Esophagus squamous epithelium (tissue), 5 donors: ENCODE measurements at places on chromosomes 16 and 17.

GRCh38 chr16:4176906-4177417 is 60.7 kb upstream of the ADCY9 start:
- no peak for DNase-seq

DNA sequence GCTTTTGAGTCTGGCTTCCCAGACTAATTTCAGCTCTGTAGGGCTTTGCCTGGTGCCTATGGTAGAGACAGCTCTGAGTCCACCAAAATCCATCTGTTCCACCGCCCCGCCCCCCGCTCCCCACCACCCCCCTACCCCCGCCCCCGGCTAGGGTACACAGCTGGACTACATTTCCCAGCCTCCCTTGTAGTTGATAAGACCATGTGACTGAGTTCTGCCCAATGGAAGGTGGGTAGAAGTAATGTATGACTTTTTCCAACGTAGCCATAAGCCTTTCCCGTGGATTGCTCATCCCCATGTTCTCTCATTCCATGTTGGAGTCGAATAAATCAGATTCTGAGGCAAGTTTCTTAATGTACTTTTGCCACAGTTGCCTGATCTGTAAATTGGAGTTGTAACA is 786.7 kb upstream of the EEF2KMT start:
- DNase-seq: no peak

DNA sequence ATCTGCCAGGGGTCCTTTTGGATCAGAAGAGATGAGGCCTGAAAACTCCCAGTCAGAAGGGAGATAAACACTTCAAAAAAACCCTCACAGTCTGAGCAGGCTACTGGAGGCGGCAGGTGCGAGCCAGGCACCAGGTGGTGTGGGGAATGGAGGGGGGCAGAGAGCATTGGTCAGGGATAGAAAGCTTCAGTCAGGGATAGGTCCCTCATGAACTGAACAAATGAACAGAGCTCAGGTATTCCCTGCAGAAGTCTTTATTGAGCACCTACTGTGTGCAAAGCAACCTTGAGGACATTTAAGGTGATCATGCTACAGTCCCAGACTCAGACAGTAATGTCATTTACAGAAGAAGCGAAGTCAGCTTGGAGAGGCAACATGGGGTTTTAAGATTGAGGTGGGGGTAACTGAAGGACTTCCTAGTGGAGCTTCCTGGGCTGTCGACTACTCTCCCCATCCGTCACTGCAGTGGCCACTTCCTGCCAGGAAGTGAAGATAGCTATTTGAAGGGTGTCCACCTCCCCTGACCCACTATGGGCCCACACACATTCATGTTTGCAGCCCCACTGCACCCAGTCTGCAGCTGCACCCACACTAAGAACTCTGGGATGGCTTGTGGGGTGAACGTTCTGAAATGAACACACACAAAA is 3.2 kb downstream of the KIFC3 start:
- DNase-seq: no peak

DNA sequence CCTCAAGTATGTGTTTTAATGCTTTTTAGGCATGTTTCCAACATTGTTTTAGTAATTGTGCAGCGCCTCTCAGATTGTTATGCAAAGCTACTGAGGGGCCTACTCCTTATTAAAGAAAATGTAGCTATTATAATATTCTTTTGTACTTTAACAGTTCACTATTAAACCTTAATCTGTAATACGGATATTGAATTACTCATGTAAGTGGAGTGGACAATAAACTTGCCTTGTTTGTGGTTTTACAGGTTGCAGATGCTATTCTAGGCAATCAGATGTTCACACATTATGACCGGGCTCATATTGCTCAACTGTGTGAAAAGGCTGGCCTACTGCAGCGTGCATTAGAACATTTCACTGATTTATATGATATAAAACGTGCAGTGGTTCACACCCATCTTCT is 41.0 kb downstream of the PTRH2 start:
- DNase-seq: no peak

DNA sequence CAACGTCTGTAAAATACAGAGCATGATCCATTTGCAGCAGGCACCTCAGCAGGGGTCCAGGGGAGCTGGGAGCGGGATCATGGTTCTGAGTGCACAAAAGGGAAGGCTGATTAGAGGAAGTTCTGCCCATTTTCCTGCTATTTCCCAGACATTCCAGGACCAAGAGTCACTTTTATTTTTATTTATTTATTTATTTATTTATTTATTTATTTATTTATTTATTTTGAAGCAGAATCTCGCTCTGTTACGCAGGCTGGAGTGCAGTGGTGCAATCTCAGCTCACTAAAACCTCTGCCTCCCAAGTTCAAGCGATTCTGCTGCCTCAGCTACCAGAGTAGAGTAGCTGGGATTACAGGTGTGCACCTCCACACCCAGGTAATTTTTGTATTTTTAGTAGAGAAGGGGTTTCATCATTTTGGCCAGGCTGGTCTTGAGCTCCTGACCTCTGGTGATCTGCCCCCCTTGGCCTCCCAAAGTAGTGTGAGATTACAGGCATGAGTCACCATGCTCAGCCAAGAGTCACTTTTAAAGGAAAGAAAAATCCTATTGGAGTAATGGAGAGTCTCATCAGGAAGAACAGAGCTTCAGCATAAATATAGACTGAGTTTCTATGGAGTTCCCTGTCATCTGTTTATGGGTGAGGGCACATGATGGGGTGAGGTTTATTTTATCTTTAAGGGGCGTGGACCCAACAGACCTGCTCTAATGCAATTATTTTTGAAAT is 355.2 kb downstream of the HAPSTR1 start:
- no peak for DNase-seq

DNA sequence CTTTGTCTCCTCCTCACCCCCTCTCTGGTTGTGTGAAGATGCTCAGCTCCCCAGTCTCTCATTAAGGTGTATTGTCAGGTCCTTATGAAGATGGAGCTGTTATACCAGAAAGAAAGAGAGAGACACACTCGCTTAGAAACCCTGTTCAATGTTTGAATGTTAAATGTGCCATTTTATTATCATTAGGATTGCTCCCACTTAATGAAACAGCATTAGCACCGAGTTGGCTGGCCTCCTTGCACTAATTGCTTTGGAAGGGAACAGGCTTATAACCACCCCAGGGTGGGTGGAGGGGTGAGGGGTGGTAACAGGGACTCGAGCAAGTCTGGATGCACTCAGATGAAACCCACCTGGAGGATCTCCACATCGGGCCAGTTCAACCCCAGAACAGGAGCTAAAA is 14.4 kb downstream of the PIPOX start:
- no peak for DNase-seq

DNA sequence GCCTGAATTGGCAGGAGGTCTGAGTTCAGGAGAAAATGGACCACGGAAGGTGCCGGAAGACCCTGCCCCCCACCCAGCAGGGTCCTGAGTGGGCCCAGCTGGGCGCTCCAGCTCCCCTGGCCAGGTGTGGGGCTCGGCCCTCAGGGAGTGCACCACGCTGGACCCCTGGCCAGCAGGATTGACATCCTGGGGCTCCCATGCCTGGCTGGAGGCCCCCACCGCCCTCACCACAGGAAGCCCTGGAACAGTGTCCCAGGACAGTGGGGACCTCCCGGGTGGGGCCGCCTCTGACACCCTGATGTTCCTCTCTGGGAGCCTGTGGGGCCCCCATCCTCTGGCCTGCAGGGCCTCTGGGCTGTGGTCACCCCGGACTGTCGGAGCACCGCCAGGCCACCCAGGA is 28.1 kb upstream of the CACNA1H start:
- no peak for DNase-seq

GRCh38 chr17:48613862-48614694 is 1.0 kb downstream of the HOXB8 start:
- DNase-seq: no peak

DNA sequence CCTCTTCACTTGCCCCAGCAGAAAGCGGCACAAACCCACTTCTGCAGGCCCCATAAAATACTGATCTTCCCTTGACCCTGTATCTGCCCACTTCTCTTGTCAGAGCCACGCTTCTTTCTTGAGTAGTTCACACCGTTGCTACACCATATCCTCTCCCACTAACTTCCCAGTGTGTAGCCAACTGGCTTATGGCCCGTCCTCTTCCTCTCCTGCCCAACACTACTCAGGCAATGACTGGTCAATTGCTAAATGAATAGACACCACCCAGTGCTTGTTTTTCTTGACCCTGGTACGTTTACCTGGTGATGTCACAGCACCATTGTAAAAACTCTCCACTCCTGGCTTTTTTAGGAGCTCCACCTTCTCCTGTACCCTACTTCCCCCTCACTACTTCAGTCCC is 86.9 kb downstream of the NDEL1 start:
- DNase-seq: no peak

GRCh38 chr17:83103200-83103942 is 24.0 kb downstream of the METRNL start:
- no peak for DNase-seq

GRCh38 chr16:16080465-16081065 is 131.1 kb downstream of the ABCC1 start:
- DNase-seq: no peak

DNA sequence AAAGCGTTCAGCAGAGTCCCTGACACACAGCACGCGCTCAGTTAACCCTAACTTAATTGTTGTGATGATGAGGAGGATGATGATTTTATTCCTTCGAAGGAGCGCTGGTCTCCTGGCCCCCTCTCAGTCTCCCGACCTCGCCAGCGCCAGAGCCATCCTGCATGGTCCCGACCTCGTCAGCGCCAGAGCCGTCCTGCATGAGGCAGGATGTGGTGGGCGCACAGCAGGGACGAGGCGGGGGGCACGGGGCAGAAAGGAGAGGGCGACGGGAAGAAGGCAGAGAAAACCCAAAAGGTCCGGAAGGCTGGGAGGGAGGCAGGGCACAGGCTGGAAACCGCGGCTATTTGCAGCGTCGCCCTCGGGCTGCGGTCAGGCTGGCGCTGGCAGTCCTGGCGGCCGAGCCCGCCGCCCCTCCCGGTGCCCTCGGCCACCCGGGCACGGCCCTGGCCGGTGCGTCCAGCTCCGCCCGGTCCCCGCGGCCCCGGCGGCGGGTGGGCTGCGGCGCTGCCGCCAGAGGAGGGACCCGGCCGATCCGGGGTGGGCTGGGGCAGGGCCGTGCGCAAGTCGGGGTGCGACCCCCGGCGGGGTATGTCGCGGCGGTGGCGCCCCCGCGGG is 3.0 kb upstream of the TAC4 start:
- DNase-seq: no peak

DNA sequence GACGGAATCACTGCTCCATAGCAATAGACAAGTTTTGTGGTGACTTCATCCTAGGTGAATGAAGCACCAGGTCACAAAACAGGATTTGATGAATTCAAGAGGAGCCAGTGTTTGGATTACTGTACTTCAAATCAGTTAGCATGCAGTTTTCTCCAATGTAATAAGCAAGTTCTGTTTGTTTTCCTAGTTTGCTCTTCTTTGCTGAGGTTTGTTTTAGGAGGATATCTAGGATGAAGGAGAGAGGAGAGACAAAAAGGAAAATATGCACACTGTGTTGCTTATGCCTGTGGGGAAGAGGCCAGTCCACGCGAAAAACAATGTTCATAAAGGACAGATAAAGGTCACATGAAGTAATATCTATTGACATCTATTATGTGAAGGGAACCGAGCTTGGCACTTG is 9.0 kb downstream of the KRT37 start:
- no peak for DNase-seq

- no peak for DNase-seq
Measured at GRCh38 chr17:32909787-32910369, 18.1 kb upstream of the TMEM98 start.

DNA sequence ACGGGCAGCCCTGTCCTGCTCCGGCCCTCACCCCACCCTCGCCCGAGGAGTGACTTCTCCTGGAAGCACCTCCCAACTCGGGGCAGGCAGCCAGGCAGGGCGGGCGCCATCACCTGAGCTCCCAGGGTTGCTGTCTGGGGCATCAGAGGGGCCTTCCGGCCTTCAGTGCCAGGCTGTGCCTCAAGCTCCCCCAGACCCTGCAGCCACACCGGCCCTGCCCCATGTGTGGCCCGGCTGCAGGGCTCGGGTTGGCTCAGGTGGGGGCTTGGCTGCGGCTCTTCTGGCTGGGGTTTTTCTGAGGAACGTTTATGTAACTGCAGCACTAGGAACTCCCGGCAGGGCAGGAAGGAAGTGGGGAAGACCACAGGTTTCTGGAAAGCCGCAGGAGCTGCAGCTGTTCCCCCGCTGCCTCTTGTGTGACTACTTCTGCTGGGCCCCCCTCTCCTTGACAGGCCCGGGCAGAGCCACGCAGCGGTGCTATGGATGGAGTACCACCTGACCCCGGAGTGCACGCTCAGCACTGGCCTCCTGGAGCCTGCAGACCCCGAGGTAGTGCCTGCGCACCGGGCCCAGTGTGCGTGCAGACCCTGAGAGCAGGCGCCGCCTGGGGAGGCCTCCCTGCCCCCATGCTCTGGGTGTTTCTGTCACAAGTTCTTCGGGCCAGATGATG is 45.6 kb downstream of the PRMT7 start:
- no peak for DNase-seq

DNA sequence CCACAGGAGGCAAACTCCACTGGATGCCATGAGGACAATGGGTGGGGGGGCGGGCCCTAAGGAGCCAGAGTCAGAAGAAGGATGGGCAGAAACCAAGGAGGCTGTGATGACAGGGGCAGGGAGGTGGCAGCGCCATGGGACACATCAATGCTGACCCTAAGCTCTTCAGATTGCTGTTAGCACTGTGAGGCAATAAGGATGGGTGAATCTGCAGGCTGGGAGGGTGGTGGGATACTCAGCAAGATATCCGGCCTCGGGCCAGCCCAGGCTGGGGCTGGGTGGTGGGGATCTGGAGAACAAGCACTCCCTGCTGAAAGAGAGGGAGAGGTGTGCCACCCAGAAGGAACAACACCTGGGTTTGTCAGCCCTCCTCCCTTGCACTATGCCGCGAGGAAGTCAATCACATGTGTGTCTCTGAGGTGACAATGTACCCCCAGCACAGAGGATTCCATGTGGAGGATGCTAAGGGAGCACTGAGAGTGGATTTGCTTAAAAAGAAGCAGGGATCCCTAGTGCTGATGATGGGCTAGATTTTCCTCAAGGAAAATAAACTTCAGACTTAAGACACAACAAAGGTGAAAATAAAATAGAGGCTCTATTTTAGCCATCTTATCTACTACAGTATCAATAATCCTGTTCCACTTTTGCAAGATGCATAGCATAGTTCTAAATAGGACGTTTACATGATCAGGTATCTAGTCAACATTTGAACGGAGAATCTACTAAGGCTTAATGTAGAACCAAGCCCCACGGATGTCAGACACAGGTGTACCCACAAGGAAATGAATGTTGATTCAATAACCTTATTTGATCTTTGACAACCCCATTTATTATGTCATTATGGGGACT is 22.6 kb downstream of the SMPD3 start:
- no peak for DNase-seq
